Fibroblast of villous mesenchyme (primary cell): ENCODE measurements at places on chromosomes 2 and 18.

GRCh38 chr2:95530734-95531133 lies 46.2 kb upstream of the TRIM43B start:
- DNase-seq, result peak; percentile 7

- DNase-seq, result peak; percentile 54
Measured at GRCh38 chr18:13216092-13216582, 2.4 kb upstream of the LDLRAD4 start.

DNA sequence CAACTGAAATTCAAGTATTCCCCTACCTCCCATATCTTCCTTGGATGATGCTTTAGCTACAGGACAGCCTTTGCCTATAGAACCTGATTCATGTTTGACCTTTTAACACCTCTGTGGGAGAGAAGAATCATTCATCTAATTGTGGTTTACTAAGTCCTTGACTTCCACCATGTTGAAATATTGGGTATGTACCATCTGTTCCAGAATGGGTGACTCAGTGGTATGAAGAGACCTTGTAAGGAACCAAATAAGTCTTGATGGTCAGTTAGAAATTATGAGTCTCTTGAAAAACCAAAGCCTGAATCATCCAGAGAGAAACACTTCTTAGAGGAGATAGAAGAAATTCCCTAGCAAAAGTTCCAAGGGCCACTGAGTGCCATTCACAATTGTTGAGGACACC lies 27.5 kb downstream of the STAMBP start:
- DNase-seq, result peak; percentile 56

- peak; percentile 65 for DNase-seq
Measured at GRCh38 chr2:237026981-237027711, 58.5 kb upstream of the COPS8 start.

- DNase-seq, result no peak
Measured at GRCh38 chr2:53668624-53669026, 99.0 kb upstream of the CHAC2 start.

DNA sequence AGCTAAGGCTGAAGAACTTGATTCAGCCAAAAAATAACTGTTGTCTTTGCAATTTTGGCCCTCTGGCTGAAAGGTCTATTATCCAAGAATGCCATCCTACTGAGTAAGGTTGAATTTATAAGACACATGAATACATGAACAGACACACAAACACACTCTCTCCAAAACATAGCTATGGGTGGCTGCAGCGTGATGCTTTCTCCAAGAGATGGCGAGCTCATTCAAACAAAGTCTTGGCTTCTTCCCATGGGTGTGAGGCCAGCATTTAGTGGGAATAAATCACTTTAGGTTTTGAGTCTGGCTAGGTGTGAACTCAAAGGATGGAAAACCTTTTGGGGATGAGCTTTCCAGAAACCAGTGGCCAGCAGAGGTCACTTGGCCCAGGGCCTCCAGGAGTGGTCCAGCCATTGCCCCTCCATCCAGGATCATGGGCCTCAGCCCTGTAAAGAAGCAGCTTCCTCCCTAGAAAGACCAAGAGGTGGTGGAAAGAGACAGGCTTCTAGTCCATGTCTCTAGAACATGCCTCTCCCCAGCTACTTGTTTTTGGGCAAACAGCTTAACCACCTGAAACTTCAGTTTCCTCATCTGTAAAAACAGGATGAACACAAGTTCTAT lies 11.0 kb upstream of the OSR1 start:
- DNase-seq, result peak; percentile 55

DNA sequence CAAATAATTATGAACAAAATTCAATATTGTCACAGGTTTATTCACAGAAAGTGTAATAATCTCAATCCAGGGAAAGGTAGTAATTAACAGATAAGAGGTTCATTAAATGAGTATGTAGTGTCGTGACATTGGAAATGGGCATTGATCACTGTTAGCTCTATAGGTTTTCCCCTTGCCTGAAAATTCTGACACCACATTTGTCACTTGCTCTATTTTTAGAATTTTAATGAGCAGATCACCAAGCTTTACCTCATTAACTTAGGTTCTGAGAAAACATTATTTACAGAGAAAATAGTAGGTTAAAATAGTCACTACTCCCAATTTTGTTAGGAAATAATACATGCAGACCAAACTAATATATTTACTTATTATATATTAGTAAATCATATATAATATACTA lies 344.0 kb downstream of the DSC3 start:
- no peak for DNase-seq

- peak; percentile 91 for DNase-seq
Measured at GRCh38 chr18:23453680-23454058, 582 bp downstream of the RIOK3 start.

GRCh38 chr2:47490406-47490805 lies 87.5 kb downstream of the MSH2 start:
- peak; percentile 32 for DNase-seq

DNA sequence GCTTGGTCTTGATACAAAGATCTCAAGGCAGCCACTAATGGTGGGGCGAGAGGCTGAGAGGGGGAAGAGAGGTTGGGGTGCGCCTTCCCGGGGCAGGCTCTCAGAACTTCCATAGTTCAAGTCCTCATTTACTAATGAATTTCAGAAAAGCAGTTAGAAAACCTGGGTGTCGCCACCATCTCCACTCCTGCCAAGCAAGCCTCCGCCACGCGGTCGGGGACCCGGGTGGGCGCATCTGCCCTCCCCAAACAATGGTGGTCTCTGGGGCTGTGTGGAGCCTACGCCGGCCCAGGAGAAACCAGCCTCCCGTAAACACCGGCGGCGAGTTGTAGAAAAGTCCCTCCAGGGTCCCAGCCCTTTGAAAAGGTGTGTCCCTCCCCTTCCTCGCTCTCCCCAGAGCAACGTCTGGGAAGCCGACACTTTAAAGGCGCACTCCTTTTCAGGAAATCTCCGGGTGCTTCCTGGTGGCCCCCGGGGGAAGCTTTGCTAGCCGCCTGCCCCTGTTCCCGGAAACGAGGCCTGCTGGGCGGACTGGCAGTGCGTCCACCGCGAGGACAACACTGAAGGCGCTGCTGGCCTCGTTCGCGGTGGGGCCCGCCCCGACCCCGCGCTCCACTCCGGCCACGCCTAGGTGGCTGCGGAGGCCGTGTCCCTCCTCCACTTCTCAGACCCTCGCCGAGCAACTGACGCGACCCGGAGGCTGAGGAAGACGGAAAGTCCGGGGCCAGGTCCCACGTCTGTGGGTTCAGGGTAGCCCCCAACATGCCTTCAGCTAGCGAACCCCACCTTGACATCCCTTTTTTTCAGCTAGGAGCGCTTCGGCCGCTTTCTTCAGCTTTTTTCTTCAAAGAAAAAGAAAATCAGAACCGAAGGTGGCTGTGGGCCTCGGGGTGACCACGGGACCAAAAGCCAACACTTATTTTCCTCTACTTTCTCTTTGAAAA lies 16.8 kb downstream of the EVX2 start:
- no peak for DNase-seq

DNA sequence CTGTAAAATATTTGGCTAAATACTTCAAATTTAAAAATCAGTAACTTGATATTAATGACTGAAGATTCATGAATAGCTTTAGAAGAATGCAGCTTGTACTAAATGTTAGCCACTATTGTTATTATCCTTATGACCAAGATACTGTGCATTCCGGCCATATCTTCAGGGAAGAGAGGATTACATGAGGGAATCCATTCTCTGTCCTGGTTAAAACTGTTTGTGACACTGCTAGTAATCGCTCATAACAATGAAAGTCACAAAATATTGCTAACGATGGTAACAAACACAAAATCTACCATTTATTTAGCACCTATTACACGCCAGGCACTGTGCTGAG lies 217.7 kb downstream of the PRKCE start:
- no peak for DNase-seq

DNA sequence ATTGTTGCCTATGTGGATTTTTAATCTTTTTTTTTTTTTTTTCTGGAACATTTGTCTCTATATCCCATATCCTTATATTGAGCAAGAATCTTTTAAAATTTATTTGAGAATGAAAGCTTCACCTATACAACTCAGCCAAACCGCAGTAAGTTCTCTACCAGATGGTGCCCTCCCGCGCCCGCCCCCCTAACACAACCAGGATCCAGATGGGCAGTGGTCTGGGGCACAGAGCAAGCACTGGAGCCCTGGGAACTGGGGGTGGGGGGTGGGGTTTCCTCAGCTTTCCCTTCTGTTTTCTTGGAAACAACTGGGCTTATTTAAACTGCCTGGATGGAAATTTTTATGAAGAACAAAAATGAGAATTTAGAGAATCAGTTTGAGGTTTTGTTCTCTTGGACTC lies 74.6 kb downstream of the ACAA2 start:
- DNase-seq, result no peak

GRCh38 chr2:145415151-145415550 lies 895.2 kb upstream of the ZEB2 start:
- no peak for DNase-seq

DNA sequence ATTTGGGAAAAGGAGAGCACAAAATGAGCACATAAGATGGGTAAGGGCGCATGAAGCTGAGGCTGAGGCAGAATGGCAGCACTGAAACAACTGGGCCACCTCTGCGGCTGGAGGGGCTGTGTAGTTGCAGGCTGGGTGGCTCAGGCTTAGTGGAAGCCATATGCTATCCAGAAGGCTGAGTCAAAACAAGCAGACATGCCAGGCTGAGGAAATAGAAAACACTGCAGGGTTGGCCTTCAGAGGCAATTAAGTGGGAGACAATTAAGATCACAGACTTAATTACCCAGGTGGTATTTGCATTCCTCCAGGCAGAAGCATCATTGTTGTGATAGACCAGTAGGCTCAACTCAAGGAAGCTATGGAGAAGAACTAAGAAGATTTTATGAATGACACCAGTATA lies 11.4 kb upstream of the XPO1 start:
- no peak for DNase-seq

GRCh38 chr2:128720080-128721022 lies 401.7 kb upstream of the HS6ST1 start:
- no peak for DNase-seq

GRCh38 chr2:209671020-209671680 lies 100.5 kb upstream of the UNC80 start:
- no peak for DNase-seq

DNA sequence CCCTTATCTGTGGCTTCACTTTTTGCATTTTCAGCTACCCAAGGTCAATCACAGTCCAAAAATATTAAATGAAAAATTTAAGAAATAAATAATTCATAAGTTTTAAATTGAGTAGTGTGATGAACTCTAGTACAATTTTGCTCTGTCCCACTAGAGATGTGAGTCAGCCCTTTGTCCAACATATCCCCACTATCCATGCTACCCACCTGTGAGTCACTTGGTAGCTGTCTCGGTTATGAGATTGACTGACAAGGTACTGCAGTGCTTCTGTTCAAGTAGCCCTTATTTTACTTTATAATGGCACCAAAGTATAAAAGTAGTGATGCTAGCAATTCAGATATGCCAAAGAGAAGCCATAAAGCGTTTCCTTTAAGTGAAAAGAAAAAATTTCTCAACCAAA lies 28.8 kb downstream of the ADCY3 start:
- DNase-seq, result no peak

GRCh38 chr2:208319391-208319790 lies 53.3 kb downstream of the PIKFYVE start:
- DNase-seq, result no peak

- peak; percentile 5 for DNase-seq
Measured at GRCh38 chr18:68984342-68984741, 186.5 kb downstream of the CCDC102B start.

GRCh38 chr2:128501006-128501690 lies 182.5 kb upstream of the HS6ST1 start:
- no peak for DNase-seq

GRCh38 chr2:172428832-172429210 lies 1.4 kb downstream of the ITGA6 start:
- DNase-seq, result peak; percentile 17

DNA sequence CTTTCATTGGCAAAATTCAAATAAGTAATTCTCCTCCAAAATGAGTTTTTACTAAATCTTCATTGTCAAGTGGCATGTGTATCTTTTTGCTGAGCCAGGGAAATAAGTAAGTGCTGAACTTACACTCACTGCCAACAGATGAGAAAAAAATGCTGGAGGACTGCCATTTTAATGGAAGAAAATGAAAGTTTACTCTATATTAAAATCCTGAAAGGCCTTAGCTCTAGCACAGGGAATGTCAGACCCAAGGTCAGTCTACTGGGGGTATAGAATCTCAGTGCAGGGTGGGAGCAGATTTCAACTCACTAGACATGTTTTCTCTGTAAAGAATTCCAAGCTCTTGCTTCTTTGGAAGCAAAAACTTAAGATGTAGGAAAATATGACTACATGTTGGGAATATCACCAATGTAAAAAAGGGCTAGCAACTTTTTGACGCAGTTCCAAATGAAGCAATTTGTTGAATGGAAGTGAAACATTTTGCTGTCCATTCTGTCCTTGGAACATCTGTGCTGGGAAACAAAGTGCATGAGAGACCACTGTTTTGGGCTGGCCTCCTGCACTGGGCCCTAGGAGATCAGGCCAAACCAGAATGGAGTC lies 127.0 kb downstream of the ST6GAL2 start:
- DNase-seq, result no peak

DNA sequence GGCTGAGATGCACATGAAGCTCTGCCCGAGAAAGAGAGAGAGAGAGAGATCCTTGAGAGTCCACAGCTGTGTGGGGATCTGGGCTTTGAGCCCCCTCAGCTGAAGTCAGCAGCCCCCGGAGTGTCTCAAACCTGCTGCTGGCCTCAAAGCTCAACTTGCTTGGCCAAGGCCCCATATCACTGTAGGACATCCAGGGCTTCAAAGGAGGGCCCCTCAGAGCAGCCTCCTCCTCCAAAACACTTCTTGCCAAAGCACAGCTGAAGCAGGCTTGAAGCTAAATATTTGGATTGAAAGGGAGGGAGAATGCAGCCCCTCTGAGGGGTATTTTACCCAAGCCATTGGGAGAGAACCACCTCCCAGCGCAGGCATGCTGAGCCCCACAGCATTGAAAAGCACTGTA lies 357.6 kb downstream of the OSR1 start:
- no peak for DNase-seq

- DNase-seq, result no peak
Measured at GRCh38 chr2:68912111-68912510, 40.6 kb downstream of the GKN2 start.

GRCh38 chr2:103789381-103790095 lies 1027.7 kb downstream of the TMEM182 start:
- DNase-seq, result no peak

- DNase-seq, result no peak
Measured at GRCh38 chr2:229410946-229411345, 139.9 kb upstream of the PID1 start.

GRCh38 chr2:42314892-42315468 lies 46.0 kb downstream of the COX7A2L start:
- peak; percentile 85 for DNase-seq

DNA sequence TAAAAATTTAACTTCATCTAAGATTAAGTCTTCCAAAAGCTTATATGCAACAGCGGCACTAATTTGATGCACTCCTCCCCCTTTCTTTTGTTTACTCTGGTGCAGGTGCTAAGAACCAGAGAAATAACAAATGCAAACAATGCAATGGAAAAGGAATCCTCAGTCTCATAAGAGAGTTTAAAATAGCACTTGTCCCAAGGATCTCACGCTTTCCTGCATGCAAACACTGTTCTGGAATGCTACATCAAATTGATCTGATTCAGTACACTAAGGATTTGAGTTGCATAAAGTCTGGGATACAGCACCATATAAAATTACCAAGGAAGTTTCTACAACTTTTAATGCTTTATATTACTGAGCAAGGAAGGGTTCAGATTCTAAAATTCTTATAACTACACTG lies 50.5 kb downstream of the SEPTIN10 start:
- DNase-seq, result no peak
